NCI-H748 treated with DMSO at 0.1 percent for 48 hours (cell line): ENCODE measurements at places on chromosomes 4 and X.

DNA sequence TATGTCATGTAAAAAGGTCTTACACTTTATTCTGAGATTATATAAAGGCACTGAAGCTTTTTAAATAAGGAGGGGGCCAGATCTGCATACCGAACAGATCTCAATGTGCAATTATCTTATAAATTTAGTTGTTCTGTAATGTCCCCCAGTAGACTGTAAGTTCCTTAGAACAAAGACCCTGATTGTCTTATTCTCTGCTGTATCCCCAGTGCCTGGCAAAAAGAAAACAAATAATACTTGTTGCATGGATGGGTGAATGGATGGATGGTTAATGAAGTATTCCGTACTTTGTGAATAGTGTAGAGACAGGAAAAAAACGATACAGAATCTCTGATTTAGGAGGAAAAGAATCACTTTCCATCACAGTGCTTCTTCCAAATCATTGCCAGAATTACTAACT lies 141.5 kb downstream of the CHM start:
- no peak for DNase-seq

- no peak for DNase-seq
These were observed 1.5 kb upstream of the IRAK1 start for GRCh38 chrX:154021131-154021611.

- no peak for DNase-seq
These were observed 10.3 kb downstream of the LAP3 start for GRCh38 chr4:17587094-17587822.

DNA sequence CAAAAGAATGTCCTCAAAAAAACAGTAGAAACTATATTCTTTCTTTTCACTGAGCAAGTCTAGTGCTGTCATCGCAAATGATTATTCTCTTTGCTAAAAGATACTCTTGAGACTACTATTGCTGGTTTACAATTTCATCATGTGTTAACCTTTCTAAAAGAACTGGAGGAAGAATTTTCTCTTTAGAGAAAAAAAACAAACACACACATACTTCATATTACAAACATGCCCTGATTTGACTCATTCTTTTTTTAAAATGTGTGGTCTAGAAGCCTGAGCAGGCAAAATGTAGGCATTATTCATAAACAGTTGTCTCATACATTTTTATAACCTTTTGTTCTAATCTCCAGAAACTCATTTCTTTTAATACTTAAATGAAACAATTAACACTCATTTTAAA lies 60.6 kb upstream of the FAT4 start:
- no peak for DNase-seq

DNA sequence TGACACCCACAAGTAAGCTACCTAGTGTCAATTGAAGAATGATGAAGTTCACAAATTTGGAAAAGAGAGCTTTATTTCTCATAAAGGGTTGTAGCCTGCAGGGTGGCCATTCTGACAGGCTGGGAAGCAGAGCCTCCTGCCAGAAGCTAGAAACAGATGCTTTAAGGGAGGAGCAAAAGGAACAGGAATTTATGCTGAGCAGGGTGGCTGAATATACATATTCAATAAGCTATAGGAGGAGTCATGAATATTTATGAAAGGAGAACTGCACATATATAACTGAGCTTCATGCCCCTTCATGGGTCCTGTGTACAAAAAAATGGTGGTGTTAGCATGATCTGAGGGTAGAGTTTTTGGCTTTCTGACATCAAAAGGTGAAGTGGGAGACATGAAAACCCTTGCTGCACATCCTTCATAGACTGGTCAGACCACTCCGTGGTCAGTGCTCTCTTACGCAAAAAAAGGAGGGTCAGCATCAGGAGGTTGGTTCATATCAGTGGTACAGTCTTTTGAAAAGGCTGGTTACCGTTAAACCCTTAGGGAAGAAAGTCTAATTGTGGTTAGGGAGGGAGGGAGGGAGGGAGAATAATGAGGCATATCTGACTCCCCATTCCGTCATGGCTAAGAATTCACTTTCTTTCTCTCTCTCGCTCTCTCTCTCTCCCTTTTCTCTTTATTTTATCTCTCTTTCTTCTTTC lies 121.4 kb downstream of the LUZP4 start:
- no peak for DNase-seq

DNA sequence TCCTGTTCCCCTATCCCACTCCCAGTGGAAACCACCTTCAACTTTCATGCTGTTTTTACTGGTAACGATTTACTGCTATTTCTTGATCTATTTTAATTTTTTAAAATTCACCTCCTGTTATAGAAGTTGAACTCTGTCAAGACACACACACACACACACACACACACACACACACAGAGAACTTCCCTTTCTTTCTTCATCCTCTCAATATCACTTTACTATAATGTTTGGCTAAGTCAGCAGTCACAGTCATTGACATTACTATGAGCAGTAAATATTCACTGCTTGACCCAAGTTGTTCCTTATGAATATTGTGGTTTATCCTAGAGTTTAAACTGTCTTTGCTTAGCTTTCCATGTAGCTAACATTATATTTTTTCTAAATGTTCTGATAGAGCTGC lies 24.0 kb upstream of the SGMS2 start:
- no peak for DNase-seq

GRCh38 chr4:149031399-149031798 lies 589.2 kb upstream of the NR3C2 start:
- no peak for DNase-seq

GRCh38 chr4:6189511-6189910 lies 10.8 kb downstream of the JAKMIP1 start:
- DNase-seq: no peak
